Activated naive CD8-positive, alpha-beta T cell treated with anti-CD3 and anti-CD28 coated beads, Interleukin-2, amount 10 ng/mL, durations not matched to agents 7 days and 5 days (primary cell): ENCODE measurements at places on chromosomes 7 and 10. TPM values are rescaled to one million over a fixed set of nuclear protein-coding genes. Genes with fewer than 3 reads are reported as not detected.

Gene NUDT1
- total RNA-seq = 95.8 TPM

DNA sequence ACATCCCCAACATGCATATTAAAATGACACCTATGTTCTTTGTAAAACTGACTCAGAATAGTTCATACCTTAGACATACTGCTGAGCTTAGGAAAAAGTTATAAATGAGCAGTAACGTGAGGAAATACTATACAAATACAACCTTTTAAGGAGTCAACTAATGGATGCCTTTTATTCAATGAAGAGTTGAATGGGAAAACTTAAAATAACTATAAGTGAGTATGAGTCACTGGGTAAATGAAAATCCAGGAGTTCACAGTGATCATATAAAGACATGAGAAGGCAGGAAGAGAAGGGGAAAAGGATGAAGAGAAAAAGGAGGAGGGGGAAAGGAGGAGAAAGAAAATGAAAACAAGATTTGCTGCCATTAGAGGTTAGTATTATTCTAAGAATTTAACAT is 157.8 kb upstream of the PCDH15 start:
- no peaks in the 10 kb centered on the region for H3K36me3 ChIP-seq
- no peaks in the 10 kb centered on the region for H3K4me1 ChIP-seq
- H3K27me3 ChIP-seq = no peaks in the 10 kb centered on the region
- H3K4me3 ChIP-seq = no peak overlapping the region
- no peak for DNase-seq

DNA sequence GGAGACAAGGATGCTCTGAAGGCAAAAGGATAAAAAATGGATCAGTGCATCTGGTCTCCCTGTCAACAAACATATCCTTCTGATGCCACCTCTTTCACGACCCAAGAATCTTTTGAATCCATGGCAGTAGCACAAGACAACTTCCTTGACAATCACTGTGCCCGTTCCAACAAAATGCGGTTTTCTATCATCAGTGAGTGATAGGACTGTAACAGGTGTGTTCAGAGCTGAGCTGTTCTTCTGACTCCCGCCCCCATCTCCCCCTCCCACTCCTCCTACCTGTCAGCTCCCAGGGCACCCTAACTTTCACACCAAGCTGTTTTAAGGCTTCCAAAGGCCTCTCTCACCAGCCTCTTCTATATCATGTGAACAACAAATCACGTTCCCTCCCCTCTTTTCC is 74.8 kb downstream of the PARD3 start:
- peaks cover 17% of the 10 kb centered on the region for H3K27me3 ChIP-seq
- H3K4me3 ChIP-seq = no peak overlapping the region
- no peak for DNase-seq
- no peaks in the 10 kb centered on the region for H3K36me3 ChIP-seq

Gene ORC5
- 20.3 TPM for total RNA-seq

- peaks cover 2% of the 10 kb centered on the region for H3K27me3 ChIP-seq
- H3K27ac ChIP-seq = no peak overlapping the region
- H3K4me3 ChIP-seq = no peak overlapping the region
- H3K4me1 ChIP-seq = no peaks in the 10 kb centered on the region
These were observed 6.9 kb downstream of the C10orf62 start for GRCh38 chr10:97596101-97597082.

Gene ANKRD30A
- total RNA-seq = not detected

Gene MORN4
- total RNA-seq = 2.2 TPM

Gene CALHM3
- 0.67 TPM for total RNA-seq

Gene SLC26A5
- 0.54 TPM for total RNA-seq

DNA sequence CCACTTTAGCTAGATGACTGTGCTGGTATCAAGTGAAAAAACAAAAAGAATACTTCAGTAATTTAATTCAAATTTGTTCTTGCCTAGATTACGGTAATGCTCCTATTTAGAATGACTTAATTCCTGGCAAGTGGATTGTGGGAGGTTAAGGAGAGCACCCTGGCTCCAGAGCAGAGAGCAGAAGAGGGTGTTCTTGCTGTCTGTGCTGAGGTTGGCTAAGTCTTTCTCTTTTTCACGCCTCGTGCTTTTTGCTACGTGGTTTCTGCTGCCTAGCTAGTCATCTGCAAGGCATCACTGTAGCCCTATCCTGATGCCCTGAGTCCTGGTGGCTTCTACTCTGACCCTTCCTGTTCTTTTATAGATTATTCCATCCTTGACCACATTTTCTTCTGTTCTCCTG is 101.4 kb downstream of the INSYN2A start:
- no peaks in the 10 kb centered on the region for H3K4me1 ChIP-seq
- DNase-seq = no peak
- H3K27me3 ChIP-seq = no peaks in the 10 kb centered on the region
- H3K36me3 ChIP-seq = no peaks in the 10 kb centered on the region

Gene NAT16
- total RNA-seq = not detected

DNA sequence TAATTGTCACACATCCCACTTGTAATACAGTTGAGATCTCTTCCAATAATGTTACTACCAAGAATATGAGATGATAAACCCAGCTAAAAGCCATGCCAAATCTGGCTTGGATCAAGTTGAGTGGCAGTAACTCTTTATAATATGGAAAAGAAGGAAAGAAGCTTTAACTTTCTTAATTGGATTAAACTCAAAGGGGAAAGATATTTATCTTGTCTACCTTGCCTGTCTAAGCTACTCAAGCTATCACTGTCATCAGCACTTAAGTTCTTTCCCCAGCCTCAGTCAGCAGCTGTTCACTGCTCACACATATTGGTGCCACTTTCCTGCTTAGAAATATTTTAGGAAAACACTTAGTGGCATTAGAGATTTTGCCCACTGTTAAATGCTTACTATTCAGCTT is 350.7 kb downstream of the IPMK start:
- no peak overlapping the region for H3K4me3 ChIP-seq
- no peak for DNase-seq
- H3K36me3 ChIP-seq = no peaks in the 10 kb centered on the region

GRCh38 chr10:44261296-44261695 is 123.6 kb downstream of the CXCL12 start:
- H3K4me3 ChIP-seq = no peak overlapping the region
- H3K27ac ChIP-seq = no peak overlapping the region
- H3K4me1 ChIP-seq = no peaks in the 10 kb centered on the region
- no peaks in the 10 kb centered on the region for H3K36me3 ChIP-seq
- no peak for DNase-seq
